ENCODE measurements at places on chromosomes 13 and 19. TPM values are rescaled to one million over a fixed set of nuclear protein-coding genes. Genes with fewer than 3 reads are reported as not detected.

Gene CGB1
- polyA plus RNA-seq, result not detected

Gene ERICH4
- 5.6 TPM for polyA plus RNA-seq

DNA sequence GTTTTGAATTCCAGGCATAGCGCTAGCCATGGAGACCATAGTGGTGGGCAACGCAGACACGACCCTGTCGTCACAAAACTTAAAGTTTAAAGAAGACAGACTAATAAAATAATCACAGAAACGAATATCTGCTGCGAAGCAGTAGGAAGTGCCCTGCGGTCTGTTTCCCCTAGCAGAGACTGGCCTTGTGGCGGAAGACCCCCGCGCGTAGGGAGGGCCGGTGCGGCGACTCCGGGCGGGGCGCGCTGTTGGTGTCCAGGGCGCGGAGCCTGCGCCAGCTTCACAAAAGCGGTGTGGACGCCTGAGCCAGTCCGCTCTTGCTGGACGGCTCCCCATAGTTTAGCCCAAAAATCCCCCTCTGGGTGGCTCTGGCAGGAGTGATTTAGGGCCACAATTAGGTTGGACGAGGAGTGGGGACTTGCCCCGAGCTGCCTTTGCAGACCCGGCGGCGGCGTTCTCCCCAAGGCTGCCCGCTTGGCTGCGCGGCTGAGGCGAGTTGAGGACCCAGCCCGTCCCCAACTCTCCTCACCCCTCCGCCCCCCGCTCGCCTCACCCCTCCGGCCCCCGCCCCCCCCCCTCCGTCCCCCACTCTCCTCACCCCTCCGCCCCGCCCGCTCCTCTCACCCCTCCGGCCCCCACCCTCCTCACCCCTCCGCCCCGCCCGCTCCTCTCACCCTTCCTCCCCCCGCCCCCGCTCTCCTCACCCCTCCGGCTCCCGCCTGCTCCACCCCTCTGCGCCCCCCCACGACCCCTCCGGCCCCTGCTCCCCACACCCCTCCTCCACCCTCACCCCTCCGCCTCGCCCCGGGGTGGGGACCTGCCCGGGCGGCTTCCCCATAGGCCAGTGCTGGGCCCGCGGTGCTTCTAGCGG is 14.2 kb upstream of the LATS2 start:
- no peak for DNase-seq

DNA sequence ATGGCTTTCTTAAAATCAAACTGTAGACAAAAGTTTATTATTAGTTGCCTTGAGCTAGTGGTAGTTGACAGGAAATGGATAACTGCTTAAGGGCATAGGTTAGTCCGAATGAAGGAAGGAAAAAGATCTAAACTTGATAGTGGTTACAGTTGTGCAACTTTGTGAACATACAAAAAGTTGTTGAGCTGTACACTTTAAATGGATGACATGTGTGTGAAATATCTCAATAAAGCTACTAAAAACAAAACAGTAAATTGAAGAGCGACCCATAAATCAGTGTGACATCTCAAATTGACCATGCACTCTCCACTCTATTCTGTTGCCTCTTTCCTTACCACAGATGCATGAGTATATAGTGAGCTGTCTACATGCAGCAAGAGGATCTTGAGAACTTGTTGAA is 1757.8 kb downstream of the PCDH9 start:
- no peak for DNase-seq

DNA sequence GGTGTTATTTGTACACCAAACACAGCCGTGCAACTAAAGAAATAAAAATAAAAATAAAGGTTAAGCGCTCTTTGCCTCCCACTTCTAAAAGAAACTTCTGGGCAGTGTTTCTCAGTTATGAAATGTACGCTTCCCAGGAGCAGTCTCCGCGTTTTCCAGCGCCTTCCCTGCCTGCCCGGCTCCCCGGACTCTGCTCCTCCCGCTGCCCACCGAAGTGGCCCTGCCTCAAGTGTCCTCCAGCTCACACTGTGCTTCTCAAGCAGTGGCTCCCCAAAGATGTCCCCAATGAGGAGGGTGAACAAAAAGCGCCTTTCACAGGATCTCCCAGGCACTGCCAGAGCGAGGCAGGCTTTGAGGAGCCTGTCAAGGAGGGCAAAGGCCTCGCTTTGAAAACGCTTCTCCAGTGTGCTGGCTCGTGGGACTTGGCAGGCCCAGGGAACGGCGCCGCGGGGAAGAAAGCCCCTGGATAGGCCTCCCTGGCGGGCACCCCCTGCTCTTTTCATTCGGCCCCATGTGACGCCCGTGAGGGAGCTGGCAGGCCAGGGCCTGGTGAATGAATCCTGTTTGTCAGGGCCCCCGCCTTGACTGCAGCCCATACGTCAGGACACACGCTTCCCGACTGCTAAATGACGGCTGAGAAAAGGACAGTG is 187.1 kb downstream of the FOXO1 start:
- DNase-seq, result no peak

DNA sequence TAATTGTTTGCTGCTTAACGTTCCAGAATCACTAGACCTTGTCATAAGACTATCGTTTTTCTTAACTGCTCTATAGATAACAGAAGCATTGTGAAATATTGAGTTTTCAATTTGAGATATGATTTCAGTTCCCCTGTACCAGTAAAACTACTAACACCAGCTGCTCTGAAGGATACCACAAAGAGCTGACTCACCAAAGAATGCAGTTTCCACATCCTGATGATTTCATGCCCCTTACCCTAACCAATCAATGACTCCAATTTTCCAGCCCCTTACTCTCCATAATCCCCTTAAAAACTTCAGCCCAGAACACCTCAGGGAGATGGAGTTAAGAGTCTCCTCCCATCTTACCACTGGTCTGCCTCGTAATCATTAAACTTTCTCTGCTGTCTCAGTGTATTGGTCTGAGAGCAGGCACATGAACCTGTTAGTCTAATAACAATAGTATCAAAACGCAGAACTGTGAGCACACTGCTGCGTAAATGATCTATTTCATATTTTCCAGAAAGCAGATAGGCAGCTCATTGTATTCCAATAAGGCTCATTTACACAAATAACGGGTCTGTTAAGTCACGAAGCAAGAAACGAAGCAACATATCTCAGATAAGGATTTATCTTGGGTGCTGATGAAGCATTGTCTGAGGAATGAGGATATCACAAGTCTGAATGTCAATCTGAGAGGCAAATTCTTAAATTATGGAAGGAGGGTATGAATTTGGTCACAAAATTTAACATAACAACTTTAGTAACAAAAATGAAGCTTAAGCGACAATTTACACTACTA is 14.1 kb upstream of the CCNA1 start:
- no peak for DNase-seq

- no peak for DNase-seq
Measured at GRCh38 chr19:32436692-32437091, 31.1 kb downstream of the DPY19L3 start.

- DNase-seq, result no peak
Measured at GRCh38 chr19:32476032-32476350, 70.4 kb downstream of the DPY19L3 start.

DNA sequence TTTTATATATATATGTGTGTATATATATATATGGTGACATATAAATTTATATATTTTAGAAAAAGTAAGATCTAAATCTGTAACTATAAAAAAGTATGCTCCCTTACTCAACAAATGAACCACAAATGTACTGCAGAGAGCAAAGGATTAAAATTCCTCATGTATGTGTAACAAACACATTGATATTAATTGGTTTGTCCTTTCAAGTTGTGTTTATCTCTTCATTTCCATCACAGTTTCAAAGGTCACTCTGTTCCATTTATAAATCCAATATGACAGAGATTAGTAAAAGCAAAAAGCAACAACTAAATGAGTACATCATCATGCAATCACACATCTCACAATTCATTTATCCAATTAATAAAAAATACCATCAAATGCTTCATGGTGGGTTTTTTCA is 247.9 kb downstream of the DACH1 start:
- DNase-seq, result no peak

Measured in right renal pelvis (tissue), 4 donors.